GM12892 (cell line): ENCODE measurements at places on chromosomes 5 and 9.

GRCh38 chr9:9124616-9125015 is 1325.0 kb upstream of the DMAC1 start:
- no peak for DNase-seq

- DNase-seq, result no peak
Measured at GRCh38 chr9:27181381-27181780, 72.4 kb downstream of the TEK start.

- DNase-seq, result no peak
Measured at GRCh38 chr9:115126404-115126803, 8.4 kb upstream of the TNC start.

GRCh38 chr9:122334916-122335315 is 35.9 kb upstream of the PTGS1 start:
- DNase-seq, result no peak

DNA sequence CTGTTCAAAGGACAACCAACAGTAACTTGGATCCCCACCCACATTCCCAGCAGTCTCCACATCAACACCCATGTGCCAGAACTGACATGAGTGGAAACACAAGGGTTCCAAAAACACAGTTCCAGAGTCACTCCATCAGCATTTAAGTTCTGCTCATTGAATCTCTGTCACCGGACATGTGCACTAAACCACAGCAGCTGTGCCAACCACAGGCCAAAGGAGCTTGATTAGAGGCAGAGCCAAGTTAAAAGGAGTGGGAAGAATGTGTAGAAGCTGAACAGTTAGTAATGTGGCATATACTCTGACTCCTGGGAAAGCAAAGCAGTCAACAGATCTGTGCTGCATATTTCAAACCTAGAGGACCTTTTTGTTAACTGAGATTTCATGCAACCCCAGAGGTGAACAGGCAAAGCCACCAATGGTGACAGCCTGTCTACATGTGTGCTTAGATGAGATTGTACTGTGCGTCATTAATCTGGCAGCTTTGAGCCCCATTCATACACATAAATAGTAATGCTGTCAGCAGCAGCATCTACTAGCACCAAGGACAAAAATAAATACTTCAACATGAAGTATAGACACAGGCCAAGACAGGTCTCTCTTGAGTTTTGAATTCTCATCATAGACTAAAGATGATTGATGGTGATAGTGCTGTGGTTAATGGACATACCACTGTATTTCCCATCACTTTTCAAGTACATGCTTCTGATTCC is 16.4 kb upstream of the FST start:
- DNase-seq, result no peak

GRCh38 chr9:121852241-121852640 is 200.8 kb downstream of the DAB2IP start:
- no peak for DNase-seq

- no peak for DNase-seq
Measured at GRCh38 chr5:149152317-149152746, 11.0 kb downstream of the ABLIM3 start.

DNA sequence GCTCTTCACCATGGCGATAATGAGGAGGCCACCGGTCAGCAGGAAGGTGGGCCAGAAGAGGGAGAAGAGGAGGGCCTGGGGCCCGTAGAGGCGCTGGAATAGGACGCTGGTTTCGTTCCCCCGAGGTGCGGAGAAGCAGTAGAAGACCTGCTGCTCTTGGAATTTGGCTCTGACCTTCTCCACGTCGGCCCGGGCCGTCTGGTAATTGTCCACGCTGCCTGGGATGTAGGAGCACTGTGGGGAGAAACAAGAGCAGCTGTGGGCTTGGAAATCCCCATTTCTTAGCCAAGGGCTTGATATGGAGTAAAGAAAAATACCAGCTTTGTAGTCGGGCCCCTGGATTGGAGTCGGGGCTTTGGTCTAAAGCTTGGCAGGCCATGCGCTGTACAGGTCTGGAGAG is 10.4 kb downstream of the KCNMB1 start:
- DNase-seq, result no peak
